Right kidney (tissue), 9 donors: ENCODE measurements at places on chromosomes 4 and X.
A peak's percentile ranks its signal among the peaks of the same experiment; 100 is the strongest.

- no peak for DNase-seq
These were observed 30.8 kb downstream of the CEP135 start for GRCh38 chr4:55979562-55979961.

GRCh38 chr4:60611762-60612496, 588.2 kb upstream of the ADGRL3 start:
- DNase-seq = no peak

- DNase-seq = no peak
These were observed 1634.3 kb upstream of the ADGRL3 start for GRCh38 chr4:59565836-59566235.

- peak; percentile 0 for DNase-seq
These were observed 797.6 kb upstream of the AADAT start for GRCh38 chr4:170887396-170887795.

DNA sequence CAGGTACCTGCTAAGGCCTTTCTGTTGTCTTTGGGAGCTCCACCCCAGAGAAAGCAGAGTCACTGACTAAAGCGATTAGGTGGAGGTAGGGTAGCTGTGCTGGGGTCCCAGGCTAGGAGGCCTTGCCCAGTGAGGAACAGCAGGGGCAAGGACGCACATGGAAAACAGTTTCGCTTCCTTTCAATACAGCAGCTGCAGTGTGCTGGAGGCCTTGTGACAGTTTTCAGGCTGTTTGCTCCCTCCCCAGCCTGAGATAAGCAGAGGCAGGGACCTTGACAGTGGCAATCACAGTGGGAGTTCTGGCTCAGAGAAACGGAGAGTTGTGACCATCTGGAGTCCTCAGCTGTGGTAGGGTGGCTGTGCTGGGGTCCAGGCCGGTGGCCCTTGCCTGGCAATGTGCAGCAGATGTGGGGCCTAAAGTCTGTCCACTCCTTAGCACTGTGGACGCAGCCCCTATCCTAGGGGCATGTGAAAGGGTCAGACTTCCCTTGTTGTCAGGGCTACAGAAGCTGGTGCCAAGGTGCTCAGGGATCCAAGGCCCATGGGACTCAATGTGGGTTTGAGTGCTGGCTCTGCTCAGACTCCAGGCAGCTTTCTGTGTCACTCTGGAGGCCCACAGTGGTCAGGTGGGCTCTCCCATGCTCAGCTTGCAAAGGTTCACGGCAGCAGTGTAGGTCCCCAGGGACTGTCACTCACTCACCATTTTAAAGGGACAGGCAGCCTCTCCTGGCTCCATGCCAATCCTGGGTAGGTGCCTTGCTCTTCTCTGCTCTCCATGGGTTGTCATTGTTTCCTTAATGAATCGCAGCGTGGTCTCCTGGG, 534.9 kb upstream of the FMR1 start:
- no peak for DNase-seq

- DNase-seq = peak; percentile 41
These were observed 1.9 kb upstream of the CITED1 start for GRCh38 chrX:72307646-72308051.

DNA sequence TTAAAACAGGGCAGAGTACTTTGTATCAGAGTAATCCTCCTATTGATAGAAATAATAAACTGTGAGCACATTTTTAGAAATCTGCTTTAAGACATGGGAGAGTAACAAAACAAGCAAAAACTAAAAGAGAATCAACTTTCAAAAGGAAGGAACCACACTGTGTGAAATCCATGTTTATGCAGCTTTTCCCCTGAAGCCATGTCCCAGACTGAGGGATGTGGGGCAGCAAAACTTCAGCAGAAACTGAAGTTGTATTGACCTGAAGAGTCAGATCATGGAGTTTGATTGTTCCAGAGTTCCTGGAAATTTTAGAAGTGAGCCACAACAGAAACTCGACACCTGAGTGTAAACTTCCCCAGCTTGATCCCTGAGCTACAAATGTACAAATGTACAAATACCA, 53.2 kb downstream of the COMMD8 start:
- no peak for DNase-seq

DNA sequence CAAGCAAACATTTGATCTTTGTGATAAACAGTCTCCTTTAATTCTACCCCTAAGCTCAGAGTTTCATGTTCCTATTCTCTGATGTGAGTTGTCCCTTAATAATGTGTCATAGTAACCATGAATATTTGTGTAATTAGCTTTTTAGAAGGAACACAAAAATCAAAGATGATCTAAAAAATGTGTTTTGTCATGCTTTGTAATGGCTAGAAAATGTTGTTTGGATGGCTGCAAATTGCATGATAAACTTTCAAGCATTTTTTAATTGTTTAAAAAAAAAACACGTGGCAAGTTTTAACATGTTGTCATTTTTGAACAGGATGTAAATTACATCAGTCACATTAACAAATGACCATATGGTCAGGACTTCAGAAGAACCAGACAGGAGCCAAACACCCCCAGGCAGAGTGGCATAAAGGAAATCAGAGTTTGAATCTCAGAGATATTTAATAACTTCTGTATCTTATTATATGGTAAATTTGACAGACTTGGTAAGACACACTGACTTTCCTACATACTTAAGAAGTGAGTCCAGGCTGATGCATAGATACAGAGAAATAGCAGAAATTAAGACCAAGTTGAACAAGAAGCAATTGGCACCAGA, 223.9 kb upstream of the VEGFC start:
- DNase-seq = no peak

DNA sequence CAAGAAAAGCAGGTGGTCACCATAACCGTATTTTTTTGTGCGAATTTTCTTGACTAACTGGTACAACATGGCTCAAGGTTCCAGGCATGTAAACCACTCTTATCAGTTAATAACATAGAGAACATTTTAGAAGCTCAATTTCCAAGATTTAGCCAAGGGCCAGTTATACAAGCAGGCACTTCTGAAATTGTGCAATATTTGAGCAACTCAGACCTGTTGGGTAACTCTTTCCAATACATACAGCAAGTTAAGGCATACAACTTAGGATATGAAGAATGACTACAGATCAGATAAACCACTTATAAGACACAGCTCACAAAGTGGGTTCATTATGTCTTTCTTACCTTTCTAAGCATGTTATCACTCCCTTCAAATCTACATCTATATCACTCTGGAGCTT, 43.9 kb downstream of the ZNF280C start:
- no peak for DNase-seq

DNA sequence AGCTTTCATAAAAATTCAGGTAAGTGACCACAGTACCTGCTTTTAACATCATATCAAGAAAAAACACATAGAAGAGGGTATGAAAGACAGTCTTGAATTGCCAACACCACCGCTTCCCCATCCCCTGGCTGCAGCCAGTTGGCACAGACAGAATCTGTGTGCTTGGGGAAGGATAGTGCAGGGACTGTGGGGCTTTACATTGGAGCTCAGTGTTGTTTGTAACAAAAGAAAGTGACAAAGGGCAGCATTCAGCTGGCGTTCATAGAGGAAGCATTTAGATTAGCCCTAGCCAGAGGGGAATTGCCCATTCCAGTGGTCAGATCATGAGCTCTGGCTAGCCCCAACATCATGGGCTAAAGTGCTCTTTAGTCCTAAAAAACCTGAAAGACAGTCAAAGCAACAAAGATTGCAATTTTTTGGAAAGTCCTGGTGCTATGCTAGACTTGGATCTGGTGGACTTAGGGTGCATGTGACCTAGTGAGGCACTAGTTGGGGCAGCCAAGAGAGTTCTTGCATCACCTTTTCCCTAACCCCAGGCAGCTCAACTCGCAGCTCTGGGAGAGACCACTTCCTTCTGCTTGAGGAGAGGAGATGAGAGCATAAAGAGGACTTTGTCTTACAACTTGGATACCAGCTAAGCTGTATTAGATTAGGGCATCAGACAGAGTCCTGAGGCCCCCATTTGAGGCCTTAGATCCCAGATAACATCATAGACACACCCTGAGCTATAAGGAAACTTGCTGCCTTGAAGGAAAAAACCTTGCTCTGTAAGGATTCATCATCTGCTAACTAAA, 1602.4 kb upstream of the ADGRL3 start:
- DNase-seq = no peak

DNA sequence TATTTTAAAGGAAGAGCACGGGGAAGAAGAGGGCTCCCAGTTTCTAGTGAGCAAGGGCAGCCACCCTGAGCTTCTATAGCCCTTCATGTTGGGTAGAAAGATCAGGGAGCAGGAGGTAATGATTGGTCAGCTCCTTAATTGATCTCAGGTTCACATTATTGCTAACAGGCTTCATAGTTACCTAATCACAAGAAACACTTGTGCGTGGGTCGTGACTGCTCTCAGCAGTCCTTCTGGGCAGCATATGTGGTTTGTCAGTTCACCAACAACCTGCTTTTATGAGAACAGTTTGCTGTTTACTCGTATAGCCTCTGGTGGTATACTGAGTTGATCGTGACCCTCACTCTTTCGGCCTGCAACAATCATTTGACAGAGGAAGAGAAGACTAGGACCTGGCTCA, 4.7 kb upstream of the DOK7 start:
- no peak for DNase-seq

DNA sequence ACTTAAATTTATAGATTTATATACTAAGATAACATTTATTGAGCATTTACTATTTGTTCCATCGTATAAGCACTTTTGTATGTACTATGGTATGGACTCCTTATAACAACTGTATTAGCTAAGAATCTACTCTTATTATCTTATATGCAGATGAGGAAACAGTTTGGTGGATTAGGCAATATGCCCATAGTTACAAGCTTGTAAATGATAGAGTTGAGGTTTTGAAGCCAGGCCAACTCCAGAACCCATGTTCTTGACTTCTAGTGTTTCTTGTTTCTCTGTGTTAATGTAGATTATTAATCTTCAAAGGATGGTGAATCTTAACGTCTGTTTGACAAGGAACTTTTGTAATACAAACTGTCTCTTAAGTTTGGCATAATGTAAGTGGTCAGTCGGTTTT, 71.3 kb downstream of the STIM2 start:
- DNase-seq = no peak

DNA sequence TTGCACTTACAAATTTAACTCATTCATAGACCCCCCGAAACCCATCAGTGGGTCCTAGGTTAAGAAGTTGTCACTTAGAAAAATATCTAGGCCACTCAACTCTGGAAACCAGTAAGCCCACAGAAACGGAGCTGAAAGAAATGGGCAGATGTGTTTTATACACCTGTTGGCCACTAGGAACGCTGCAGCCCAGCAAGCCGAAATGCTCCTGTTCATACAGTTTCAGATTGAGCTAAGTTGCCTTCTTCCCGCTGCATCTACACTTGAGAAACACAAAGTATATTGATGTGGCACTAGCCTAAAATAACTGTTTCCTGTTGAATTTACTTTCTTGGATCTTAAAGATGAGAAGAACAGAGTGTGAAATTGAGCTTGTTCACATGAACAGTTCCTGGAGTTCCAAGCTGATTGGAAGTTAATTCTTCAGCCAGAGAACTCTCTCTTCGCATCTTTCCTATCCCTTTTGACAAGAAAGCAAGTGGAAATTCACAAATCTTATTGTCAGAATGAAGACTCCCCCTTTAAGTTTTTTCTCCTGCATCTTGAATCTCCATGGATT, 174.1 kb downstream of the RBMX2 start:
- no peak for DNase-seq

DNA sequence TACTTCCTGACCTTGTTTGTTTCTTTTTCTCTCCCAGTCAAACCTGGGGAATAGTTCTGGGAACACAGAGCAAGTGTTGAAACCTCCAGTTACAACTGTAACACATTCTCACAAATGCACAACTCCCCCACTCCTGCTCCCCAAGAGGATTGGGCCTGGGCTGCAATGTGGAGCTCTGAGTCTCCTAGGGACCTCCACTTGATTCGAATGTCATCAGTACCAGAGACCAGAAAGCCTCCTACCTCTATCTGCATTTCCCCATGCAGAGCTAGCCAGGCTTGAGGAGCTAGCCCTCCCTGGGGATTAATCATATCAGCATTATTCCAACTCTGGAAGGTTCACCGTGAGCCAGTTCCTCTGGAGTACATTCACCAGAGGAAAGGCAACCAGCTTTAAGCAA, 41.7 kb upstream of the CITED1 start:
- no peak for DNase-seq

GRCh38 chr4:72569719-72570235, 756 bp upstream of the ADAMTS3 start:
- DNase-seq = no peak

- no peak for DNase-seq
These were observed 113.6 kb downstream of the NFKB1 start for GRCh38 chr4:102614801-102615200.

GRCh38 chr4:171793723-171794122, 19.5 kb upstream of the GALNTL6 start:
- no peak for DNase-seq

- no peak for DNase-seq
These were observed 309.4 kb downstream of the GLUD2 start for GRCh38 chrX:121356850-121357171.

- DNase-seq = no peak
These were observed 60.3 kb upstream of the C4orf50 start for GRCh38 chr4:6078560-6078959.

- DNase-seq = no peak
These were observed 58.6 kb downstream of the ELOVL6 start for GRCh38 chr4:110139815-110140214.

DNA sequence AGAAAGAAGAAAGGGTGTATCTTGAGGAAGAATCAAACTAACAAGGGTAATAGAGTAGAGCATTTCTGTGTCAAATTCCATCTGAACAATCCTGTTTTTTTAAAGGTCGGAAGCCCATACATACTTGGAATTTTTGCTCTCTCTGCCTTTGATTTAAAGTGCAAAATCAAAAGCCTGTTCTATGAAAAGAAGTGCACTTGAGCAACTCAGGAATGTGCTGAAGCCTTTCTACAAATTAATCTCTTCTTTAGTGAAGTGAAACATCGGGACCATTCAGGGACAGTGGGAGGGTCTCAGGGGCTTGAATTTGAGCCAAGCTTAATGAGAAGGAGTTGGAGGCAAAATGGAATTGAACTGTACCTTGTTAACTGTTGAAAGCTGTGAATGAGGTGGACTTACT, 1008.5 kb upstream of the LCORL start:
- no peak for DNase-seq

- no peak for DNase-seq
These were observed 2.9 kb downstream of the NOCT start for GRCh38 chr4:139018501-139018900.

DNA sequence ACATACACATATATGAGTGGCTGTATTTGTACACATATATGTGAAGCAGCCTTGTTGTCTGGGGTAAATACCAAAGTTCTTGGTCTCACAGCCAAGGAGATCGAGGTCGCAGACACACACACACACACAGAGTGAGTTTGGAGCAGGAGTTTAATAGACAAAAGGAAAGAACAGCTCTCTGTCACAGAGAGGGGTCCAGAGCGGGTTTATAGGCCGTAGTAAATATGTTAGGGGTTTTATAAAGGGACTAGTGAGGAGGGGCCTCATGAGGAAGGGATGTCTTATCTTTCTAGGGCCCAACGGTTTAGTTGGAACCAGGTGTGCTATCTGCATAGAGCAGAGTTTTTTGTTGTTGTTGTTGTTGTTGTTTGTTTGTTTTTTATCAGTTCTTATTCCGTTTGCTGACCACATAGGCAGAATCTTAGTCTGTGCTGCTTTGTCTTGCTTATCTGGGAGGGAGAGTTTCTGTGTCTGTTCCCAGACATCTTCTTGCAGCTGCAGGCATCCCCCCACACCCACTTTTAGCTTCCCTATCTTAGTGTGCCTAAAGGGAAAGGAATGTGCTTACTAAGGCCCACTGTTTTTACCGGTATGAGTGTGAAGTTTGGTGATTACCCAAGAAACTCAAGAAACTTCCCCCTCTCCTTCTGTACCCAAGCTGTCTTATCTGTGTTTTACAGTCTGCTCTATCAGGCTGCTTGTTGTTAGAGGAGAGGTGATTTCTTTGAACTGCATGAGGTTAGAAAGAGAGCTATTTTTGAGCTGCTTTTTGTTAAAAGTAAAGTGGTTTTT, 91.9 kb downstream of the TENT5D start:
- no peak for DNase-seq
